NCI-H1048 (cell line): ENCODE measurements at places on chromosomes 3 and 15.

DNA sequence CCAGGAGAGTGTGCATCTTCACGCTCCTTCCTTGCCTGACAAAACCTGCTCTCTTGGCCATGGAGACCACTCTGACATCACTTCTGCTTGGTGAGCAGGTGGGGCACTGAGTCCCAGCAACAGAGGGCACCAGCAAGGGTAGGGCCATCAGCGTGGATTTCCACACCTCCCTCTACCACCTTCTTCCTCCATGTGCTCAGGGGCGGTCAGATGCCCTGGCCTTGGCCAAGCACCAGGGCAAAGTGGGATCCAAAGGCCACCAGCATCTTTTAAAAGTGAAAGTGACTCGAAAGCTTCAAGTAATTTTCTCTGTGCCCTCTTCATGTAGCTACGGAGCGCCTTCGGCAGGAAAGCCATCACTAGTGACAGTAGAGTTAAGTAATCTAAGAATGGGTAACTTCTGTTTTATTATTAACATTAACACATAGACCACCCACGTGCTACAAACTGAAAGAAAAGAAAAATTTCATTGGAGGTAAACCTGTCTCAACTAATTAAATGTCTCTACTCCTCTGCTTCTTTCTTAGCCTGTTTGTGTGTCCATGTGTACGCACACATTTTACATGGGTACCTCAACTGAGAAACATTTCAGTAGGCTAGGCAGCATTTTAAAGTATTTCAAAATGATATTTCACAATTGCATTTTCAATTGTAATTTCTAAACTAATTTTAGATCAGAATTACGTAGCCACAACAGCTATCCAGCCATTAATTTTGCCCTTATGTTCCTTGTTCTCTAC lies 57.9 kb downstream of the CHSY1 start:
- DNase-seq = no peak

DNA sequence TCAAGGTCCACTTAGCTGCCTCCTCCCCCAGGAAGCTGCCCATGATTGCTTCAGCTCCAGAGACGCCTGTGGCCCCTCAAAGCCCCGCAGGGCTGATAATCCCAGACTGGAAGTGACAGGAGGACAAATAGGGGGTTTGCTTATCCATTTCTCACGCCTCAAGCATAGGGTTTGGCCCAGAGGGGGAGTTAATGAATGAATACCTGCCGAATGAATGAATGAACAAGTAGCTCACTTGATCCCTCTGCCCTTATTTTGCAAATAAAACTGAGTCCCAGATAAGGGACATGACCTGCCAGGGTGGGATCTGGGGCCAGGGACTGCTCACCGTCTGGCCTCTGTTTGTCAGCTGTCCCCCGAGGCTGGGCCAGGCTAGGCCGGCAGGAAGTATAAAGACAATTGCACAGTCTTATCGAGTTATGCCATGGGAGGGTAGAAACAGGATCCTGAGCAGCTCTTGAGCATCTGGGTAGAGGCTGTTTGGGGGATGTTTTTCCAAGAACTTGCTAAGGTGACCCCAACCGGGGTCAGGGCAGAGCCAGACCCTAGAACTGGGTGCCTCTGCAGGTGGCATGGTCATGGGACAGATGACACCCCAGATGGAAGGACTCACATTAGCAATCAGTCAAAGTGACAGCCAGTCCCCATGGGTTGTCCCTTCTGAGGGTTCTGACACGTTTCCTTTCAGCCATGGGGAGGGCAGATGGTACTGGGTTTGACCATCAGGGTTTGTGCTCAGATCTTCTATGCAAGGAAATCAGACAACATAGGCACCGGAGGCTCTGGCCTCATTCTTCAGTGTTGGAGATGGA lies 45.0 kb downstream of the IQSEC1 start:
- no peak for DNase-seq

DNA sequence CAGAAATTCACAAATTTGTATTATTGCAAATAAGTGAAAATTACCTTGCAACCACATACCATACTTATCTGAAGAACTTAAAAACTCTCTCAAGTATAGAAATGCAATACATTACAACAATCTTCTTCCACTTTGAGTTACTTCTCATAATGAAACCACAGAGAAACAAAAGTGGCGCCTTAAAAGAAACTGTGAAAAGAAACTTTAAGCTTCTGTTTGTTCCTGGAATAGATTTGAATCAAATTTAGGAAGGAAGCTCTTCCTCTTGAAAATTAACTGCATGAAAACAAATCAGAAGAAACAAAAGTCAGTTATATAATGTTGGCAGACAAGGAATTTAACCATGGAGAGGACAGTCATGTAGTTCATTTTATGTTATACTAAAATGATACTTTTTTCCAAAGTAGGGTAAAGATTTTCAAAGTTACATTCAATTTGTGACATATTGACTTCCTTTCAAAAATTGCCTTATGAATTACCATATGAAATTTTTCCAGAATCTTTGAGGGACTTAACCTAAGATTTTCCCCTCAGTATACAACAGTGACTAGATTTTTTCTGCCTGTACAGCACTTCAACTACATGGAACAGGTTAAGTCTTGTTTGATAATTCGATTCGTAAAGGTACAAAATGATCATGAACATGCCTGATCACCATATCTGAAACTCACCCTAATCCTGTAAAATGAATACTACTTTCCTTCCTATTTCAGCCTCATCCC lies 57.6 kb upstream of the TNFSF10 start:
- DNase-seq = no peak

GRCh38 chr3:127467391-127467790 lies 123.1 kb downstream of the TPRA1 start:
- no peak for DNase-seq

GRCh38 chr3:16239780-16240179 lies 25.0 kb downstream of the DPH3 start:
- no peak for DNase-seq

DNA sequence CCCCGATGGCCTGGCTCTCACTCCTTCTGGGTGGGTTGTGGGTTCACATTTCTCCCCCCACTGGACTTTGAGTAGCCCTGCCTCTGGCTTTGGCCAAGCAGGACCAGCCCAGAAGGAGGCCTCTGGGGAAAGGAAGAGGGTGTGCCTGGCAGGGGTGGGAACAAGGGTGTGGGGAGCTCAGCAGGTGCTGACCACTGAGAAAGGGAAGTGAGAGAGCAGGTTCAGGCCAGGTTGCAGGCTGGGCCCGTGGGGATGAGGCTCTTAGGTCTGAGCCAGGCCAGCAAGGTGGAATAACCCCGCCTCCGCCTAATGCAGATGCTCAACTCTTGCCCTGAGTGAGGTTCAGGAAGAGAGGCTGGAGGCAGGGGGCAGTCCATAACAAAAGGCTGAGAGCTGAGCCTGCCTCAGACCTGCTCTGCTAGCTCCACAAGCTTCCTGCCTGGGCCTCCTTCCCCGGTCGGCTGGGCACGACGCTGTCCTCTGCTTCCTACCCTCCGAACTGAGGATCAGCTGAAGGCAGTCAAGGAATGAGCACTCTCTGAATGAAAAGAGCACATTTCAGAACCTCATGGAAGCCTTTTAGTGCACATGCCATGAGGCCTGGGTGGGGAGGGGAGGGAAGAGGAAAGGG lies 82.7 kb downstream of the TLE3 start:
- no peak for DNase-seq

DNA sequence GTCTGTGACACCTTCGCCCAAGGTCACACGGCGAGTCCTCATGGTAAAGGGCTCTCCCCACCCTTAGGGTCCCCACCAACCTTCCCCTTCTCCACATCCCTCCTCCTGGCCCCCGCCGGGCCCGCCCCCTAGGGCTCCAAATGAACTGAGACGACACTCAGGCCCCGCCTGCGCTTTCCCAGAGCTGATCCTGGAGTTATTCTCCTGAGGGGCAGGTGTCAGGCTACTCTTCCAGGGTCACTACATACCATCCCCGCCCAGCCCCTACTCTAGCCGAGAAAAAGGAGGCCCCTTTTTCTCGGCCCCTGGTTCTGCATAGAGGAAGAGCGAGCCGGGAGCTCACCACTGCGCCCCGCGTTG lies 292 bp downstream of the USP4 start:
- DNase-seq = no peak

- no peak for DNase-seq
Observed at GRCh38 chr3:71905426-71905825, 120.5 kb upstream of the PROK2 start.

DNA sequence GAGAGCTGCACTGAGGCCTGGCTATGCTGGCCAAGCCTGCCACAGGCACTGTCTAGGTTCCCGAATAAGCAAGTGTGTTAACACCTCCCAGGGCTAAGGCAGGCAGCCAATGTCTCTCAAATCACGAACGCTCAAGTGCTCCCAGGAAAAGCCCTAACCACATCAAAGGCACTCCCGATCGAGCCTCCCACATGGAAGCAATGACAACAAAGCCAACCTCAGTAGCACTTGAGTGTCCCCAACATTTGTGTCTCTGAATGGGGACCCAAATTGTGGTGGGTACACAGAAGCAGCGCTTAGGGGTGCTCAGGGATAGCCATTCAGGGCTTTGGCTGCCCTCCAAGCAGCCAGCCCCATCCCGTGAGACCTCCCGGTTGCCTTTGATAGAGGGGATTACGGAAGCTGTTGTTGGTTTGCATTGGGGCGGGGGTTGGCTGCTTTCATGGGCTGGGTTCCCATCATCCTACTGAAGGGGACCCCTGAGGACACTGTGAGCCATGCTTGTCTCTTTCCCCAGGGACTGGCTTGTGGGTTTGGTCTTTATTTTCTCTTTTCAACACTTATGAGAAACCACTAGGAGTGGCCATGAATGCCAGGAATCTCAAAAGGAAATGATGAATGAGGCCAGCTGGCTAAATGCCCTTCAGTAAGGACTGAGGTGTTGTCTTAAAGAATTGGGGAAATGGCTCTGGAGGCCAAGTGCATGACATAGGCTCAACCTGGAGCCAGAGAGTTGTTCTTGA lies 234.1 kb upstream of the FEZF2 start:
- DNase-seq = no peak

GRCh38 chr3:134136604-134137003 lies 106.9 kb upstream of the SLCO2A1 start:
- DNase-seq = no peak

GRCh38 chr3:66326340-66326739 lies 105.5 kb downstream of the SLC25A26 start:
- no peak for DNase-seq

DNA sequence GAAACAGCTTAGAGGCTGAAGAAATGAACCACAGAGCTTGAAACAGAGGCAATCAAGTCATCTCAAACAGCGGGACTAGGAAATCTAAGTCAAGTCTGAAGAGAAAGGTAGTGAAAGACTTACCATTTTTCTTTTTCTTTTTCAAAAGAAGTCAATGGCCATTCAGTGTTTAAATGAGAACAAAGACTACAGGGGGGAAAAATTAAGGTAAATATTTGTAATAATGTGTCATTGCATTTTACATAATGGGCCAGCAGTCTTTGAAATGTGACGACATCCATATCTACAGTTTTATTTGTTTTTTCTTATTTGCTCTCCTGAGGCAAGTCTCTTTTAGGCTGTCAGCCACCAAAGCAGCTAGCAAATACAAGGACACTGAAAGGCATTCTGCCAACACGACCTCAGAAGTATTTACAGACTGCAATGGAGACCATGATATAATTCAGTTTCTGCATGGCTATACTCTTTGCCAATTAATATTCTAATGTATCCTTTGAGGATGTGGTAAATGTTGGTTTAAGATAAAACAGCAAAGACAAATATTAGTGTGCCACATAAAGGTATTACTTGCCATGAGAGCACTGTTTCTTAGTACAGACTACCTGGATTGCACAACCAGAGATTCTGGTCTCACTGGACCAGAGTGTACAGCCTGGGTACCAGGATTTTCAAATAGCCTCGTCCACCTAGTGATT lies 307.0 kb upstream of the THBS1 start:
- no peak for DNase-seq

- no peak for DNase-seq
Observed at GRCh38 chr15:76217029-76217881, 94.0 kb downstream of the ETFA start.

GRCh38 chr3:119585856-119586570 lies 6.7 kb downstream of the ADPRH start:
- no peak for DNase-seq

GRCh38 chr3:123158330-123158729 lies 43.4 kb upstream of the SEC22A start:
- DNase-seq = no peak
